ENCODE measurements at places on chromosomes 4 and X.

- no peak for DNase-seq
These were observed 37.2 kb upstream of the HGFAC start for GRCh38 chr4:3404546-3404945.

- DNase-seq = no peak
These were observed 95.5 kb upstream of the KLHL13 start for GRCh38 chrX:118211891-118212816.

DNA sequence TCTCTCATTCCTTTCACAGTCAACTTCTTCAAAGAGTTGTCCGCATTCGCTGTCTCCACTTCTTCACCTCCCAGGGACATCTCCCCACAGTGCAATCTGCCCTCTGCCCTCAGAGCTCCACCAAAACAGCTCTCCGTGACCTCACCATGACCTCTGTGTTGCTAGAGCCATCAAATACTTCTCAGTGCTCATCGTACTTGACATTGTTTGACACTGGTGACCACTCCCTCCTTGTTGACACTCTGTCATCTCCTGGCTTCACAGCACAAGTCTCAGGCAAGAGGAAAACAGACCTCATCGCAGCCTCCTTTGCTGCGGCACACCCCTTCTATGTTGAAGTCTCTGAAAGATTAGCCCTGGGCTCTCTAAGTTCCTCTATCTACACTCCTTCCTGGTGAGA lies 90.5 kb upstream of the CCDC160 start:
- DNase-seq = no peak

DNA sequence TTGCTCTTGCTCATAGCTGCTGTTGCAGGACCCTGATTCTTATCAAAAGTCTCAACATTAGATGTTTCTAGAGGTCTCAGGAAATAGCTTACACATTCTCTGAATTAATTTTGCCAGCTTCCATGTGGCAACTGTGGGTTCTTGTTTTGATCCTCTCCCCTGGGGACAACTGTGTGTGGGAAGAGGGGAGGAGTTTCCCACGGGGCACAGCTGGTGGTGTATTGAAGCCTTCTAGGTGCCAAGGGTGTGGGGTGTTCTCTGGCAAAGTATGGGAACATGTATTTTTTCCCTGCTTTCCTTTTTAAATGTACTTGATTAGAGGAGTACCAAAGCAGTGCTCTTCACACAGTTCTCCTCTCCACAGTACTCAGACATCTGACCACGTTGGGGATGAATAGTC lies 212.7 kb downstream of the RPA4 start:
- no peak for DNase-seq

DNA sequence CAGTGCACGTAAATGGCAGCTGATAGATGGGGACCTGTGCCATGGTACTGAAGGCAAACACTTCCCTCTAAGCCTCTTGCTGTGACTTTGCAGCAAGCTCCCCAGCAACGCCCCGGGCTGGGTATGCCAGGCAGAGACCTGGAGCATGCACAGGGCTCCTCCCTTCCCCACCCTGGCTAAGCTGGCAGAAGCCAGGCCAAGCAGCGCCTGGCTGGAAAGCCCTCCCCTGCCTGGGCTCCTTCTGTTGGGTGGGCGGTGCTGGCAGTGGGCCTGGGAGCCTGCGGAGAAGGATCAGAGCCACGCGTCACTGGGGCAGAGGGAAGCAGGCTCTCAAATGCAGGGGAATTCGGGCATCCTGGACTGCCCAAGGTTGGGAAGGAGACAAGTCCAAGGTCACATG lies 3.6 kb downstream of the ATP2B3 start:
- no peak for DNase-seq

GRCh38 chr4:149266301-149266700 lies 549.3 kb downstream of the IQCM start:
- DNase-seq = no peak

- DNase-seq = no peak
These were observed 3.7 kb downstream of the GABRQ start for GRCh38 chrX:152641256-152641875.
